ENCODE measurements at places on chromosomes 13 and 19.
A peak's percentile ranks its signal among the peaks of the same experiment; 100 is the strongest.

DNA sequence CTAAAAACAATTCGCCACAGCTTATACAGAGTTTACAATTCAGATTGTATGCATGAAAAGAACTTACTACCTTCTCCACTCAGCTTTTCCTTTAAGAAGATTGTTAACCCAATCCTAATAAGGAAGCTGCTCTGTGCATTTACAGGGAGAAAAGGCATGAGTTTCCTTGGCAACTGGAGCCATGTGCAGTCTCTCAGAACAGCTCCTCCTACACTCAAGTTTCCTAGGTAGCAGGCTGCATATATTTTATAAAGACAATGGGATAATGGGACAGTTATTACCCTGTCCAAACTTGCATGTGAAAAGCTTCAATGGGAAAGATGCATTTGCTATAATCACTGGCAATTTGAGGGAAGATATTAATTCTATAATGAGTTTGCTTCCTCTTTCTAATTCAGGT, 125.5 kb upstream of the TRPC4 start:
- DNase-seq = no peak

GRCh38 chr13:32837307-32837972, 178.8 kb upstream of the KL start:
- no peak for DNase-seq

DNA sequence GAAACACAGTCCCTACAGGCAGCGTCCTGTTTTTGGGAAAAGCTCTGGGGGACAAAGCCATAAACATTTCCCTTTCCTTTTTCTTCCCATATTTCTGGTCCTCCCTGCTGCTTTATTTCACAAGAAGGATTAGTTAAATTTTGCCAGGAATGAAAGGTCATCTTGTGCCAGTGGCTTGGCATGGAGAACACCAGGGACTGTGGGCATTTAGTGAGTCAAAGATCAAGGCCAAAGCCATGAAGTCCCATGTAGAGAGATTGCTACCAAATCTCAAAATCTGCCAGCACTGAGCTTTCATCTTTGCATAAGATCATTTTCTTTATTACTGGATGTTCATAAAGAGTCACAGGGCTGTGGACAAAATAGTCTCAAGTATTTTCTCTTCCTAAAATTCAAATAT, 29.1 kb upstream of the SLC46A3 start:
- DNase-seq = no peak

GRCh38 chr13:52449331-52450011, 963 bp downstream of the VPS36 start:
- DNase-seq = no peak

DNA sequence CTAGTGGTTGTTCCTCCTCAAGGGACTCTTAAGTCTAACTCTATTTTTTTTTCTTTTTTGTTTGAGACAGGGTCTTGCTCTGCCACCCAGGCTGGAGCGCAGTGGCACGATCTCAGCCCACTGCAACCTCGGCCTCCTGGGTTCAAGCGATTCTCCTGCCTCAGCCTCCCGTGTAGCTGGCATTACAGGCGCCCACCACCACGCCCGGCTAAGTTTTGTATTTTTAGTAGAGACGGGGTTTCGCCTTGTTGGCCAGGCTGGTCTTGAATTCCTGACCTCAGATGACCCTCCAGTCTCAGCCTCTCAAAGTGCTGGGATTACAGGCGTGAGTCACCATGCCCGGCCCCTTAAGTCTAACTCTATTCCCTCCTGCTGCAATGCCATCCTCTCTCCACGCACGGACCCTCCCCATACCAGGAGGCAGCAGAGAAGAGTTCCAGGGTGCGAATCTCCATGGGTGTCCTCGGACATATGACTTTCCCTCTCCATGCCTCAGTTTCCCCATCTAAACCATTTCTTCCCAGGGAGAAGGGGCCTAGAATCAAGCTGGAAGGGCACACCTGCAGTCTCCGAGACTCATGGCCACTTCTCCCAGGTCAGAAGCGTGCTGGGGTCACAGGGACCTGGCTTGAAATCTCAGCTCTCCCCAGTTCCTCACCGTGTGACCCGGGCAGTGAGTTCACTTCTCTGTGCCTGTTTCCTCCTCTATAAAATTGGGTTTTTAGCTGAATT, 6.0 kb upstream of the BCL3 start:
- peak; percentile 80 for DNase-seq

DNA sequence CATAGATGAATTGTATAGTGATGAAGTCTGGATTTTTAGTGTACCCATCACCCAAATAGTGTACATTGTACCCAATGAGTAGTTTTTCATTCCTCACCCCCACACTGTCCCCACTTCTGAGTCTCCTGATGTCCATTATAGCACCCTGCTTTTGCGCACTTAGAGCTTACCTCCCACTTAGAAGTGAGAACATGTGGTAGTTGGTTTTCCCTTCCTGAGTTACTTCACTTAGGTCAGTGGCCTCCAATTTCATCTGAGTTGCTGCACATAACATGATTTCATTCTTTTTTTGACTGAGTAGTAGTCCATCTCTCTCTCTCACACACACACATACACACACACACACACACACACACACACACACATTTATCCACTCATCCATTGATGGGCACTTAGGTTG, 43.2 kb upstream of the ALOX5AP start:
- no peak for DNase-seq

DNA sequence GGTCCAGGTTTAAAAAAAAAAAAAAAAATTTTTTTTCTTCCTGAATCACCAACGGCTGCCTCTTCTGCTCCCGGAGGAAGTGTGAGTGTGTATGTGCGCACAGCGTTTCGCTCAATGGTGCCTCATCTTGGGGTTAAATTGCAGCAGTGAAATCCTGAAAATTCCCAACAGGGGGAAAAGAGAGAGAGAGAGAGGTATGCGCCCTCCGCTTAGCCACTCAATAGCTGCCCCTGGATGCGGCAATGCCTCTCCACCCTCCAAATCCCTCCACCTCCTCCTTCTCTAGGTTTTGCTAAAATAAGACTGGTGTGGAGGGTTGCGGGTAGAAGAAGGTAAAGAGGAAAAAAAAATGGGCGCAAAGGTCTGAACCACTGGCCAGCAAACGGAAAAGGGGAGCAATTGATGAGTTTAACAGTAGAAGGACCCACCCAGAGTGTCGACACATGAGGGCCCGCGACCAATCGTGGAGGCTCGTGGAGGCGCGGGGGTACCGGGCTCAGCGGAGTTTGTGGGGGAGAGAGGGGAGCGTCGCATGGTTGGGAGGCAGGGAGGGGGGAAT, 853 bp upstream of the CACNA1A start:
- DNase-seq = peak; percentile 10

GRCh38 chr19:54209058-54209810, 8.6 kb downstream of the RPS9 start:
- DNase-seq = peak; percentile 45

DNA sequence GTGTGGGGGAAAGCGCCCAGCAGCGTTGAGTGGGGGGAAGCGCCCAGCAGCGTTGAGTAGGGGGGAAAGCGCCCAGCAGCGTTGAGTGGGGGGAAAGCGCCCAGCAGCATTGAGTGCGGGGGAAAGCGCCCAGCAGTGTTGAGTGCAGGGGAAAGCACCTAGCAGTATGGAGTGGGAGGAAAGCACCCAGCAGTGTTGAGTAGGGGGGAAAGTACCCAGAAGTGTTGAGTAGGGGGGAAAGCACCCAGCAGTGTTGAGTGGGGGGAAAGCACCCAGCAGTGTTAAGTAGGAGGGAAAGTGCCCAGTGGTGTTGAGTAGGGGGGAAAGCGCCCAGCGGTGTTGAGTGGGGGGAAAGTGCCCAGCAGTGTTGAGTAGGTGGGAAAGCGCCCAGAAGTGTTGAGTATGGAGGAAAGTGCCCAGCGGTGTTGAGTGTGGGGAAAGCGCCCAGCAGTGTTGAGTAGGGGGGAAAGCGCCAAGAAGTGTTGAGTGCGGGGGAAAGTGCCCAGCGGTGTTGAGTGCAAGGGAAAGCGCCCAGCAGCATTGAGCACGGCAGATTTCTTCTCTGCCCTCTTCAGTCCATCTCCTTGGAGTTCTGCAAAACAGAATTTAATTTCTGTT, 138.4 kb downstream of the ATP11A start:
- no peak for DNase-seq

DNA sequence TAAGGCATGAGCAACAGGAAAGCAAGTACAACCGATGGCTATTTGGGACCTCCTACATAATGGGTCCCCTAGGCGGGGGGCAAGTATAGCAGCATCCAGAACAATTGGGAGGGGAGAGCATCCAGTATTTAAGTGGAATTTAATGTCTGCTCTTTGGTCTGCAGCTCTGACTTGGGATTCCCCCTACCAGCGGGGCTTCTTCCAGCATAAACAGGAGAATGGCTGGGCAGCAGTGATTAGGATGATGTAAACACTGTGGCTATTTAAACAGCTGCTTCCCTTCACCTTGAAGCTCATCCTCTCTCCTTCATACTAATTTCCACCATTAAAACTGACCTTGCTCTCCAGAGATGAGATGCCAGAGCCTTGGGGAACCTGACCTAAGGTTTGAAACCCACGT, 73.9 kb upstream of the OXGR1 start:
- no peak for DNase-seq

GRCh38 chr19:11100049-11100448, 10.8 kb downstream of the LDLR start:
- DNase-seq = no peak

- DNase-seq = no peak
Observed at GRCh38 chr13:106905380-106906162, 337.6 kb upstream of the ARGLU1 start.

DNA sequence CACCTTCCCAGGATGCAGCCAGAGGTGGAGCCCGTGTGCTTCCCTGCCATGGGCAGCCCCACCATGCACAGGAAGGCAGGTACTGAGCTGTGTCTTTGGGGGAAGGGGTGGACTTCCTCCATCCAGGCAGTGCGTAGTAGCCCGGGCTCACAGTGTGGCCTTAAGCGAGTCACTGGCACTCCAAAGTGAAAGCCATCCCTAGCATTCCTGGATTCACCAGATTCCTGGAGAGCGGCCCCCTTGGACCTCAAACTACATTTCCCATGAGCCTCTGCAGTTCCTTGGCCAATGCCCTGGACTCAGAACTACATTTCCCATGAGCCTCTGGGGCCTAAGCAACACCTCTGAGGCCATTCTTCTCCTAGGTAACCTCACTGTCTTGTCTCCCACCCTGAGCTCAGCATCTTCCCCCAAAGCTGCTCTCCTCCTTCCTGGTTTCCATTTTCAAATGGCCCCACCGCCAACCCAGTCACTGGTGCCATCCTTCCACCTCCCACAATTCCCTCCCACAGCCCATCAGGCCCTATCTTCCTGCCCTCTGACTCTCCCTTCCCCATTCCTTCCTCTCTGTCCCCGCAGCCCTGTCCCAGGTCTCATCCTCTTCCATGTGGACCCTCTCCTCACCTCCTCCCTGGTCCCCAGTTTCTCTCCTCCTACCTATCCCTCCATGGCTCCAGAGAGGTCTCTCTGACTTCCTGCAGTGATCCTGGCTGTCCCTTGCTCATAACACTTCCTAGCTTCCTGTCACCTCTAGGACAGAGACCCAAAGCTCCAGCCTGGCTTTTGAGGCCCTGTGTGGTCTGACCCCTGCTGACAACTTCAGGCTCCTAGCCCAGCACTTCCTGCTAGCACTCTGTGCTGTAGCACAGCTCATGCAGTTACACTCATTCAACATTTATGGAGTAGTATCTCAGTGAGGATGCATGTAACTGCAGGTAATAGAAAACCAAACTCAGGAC, at the start of gene C19orf81:
C19orf81 (plus strand) TSS at position 13 of the 959 bp plus-strand sequence; CDS start at position 13, 0 bp downstream.
- DNase-seq = peak; percentile 41

- DNase-seq = peak; percentile 32
Observed at GRCh38 chr19:44003461-44004009, 778 bp downstream of the ZNF230 start.

DNA sequence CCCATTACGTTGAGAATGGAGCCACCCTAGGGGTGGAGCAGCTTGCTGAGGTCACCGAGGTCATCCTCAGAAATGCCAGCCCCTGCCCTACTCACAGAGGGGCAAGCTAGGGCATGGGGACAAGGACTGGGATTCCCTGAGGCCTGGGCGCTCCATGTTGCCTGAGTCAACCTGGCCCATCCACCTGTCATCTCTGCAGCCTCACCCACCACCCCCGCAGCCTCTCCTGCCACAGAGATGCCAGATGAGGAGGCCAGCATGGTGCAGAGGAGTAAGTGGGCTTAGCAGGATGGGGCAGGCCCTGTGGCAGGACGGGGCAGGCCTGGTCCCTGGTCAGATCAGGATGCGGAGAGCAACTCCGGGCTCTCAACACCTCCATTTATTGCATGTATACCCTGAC, 9.5 kb downstream of the NKPD1 start:
- no peak for DNase-seq

DNA sequence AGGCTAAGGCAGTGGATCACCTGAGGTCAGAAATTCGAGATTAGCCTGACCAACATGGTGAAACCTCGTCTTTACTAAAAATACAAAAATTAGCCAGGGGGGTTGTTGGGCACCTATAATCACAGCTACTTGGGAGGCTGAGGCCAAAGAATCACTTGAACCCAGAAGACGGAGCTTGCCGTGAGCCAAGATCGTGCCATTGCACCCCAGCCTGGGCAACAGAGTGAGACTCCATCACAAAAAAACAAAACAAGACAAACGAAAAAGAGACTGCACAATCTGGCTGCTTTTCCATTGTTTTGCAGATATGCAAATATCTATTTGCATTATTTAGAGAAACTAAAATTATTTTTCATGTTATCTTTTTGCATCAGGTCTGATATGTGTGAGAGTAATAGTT, 83.6 kb downstream of the ZNF486 start:
- no peak for DNase-seq

- DNase-seq = peak; percentile 22
Observed at GRCh38 chr19:6263735-6264444, 15.9 kb downstream of the MLLT1 start.

DNA sequence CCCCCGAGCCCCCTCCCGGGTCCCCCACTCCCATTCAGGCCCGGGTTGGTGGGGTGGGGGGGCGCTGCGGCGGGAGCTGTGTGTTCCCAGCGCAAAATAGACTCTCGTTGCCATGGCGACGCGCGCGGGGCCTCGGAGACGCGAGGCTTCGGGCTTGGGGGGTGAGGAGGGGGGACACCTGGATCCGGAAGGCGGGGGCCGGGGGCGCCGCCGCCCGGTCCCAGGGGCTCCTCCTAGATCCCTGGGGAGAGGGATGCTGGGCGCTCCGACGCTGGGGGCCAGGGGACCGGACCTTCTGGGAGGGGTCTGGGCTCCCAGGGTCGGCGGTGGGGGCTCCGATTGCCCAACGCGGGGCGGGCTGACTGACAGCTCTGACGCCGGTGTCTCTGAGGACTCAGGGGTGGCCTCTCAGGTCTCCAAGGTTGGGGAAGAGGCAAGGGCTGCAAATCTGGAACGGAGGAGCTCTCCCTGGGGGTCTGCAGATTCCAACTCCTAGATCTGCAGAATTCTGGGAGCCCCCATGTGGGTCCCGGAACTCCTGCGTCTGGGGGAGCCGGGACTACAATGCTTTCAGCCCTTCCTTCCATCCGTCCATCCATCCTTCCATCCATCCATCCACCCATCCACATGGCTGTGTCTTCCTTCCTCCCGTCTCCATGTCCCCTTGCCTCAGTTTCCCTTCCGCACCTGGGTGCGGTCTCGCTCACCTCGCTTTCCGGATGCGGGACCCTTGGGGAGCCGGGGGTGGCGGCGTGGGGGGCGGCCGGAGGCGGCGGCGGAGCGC, 9.1 kb upstream of the SHISA7 start:
- no peak for DNase-seq
